ENCODE measurements at places on chromosomes 5 and 9.

- no peak for DNase-seq
These were observed 64.4 kb upstream of the TRIO start for GRCh38 chr5:14078716-14079115.

GRCh38 chr9:18976709-18977531, 56.1 kb downstream of the SAXO1 start:
- DNase-seq: peak; percentile 61

- no peak for DNase-seq
These were observed 335 bp downstream of the GALNT12 start for GRCh38 chr9:98807814-98808195.

DNA sequence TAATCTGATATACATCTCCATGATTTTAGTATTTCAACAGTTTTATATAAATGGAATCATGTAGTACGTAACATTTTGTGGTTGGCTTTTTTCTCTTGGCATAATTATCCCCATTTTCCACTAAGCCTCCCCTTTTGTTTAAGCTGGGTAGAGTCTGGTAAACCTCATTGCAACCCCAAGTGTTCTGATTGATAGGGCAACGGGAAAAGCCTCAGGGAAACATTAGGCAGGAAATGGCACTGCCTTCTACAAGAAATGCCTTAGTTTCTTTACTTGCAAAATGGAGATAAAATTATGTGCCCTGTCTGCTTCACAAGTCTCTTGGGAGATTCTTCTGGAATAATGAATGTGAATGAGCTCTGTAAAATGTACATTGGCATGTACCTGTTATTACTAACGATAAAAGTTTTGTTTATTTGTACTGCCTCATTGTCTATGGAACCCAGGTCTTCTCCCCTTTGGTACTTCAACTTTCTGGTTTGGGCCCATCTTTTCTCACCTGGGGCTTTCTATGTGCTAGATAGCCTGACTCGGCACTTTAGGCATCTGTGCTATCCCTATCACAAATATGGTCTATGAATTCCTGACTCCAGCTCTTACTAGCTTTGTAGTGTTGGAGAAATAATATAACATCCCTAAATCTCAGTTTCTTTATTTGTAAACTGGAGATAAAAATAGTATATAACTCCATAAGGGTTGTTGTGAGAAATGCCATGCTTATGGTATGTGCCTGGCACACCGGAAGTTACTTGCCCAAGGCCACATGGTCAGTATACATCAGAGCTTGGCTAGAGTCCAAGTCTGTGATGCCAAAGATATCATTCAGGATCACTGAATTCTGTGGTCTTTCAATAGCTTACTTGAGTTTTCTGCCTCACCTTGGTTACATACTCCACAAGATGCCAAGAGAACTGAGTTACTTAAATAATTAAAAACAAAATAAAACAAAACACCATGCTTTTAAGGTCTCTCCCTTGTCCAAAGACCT, 48.2 kb upstream of the ZNF169 start:
- DNase-seq: no peak

DNA sequence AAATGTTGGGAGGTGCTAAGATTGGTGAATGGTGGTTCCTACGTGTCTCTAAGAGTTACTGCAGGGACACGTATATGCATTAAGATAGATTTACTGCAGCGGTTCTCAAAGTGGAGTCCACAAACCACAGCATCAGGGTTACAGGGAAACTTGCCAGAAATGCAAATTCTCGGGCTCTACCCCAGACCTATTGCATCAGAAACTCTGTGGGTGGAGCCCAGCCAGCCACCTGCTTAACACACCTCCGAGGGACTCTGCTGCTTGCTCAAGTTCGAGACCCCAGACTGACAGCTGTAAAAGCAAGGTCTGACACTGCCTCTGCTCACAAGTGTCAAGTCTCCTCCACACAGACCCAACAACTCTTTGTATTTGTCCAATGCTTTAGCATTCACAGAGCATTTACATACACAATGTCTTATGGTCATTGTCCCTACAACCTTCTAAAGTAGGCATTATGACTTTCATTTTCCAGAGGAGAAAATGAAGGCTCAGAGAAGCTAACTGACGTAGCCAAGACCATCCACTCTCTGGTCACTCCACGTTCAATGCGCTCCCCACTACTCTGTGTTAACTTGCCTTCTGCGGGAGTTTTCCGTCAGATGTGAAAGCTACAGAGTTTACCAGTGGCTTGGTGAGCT, 48.8 kb downstream of the HSD17B3 start:
- DNase-seq: peak; percentile 80

DNA sequence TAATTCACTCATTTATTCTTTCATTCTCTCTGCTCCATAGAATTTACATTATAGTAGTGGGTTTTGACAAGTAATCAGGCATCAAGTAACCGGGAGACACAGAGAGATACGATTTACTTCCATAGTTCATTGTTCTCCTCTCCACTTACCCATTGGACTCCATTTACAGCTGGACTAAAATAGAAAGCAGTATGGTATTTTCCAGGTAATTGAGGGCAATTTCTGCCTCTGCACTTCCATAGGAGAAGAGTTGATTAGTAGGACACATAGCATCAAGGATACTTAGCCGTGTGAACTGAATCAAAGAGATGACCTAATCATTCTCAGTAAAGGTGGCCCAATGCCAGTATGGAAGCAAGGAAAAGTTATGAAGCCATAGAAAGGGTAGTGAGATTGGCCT, 244.4 kb downstream of the COX7C start:
- DNase-seq: no peak

Data from OCI-M1 (cell line).